Left renal pelvis (tissue), 4 donors: ENCODE measurements at places on chromosomes 6 and 20. TPM values are rescaled to one million over a fixed set of nuclear protein-coding genes. Genes with fewer than 3 reads are reported as not detected.

DNA sequence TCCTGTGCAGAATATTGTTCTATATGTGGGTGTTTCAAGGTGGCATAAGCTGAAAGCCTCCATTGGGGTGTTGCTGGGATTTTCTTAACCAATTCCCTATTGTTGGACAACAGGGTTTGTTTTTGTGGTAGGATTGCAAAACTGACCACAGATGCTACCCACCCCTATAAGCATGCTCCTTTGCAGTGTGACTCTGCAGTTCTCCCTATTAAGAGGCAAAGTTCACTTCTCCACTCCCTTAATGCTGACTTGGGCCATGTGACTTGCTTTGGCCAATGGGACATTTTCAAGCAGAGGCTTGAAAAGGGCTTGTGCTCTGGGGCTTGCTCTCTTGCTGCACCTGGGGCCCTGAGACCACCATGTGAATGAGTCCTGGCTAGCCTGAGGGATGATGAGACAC lies 8.5 kb upstream of the ANGPT4 start:
- DNase-seq: no peak

The MRAP2 gene
- polyA plus RNA-seq: 4.2 TPM

DNA sequence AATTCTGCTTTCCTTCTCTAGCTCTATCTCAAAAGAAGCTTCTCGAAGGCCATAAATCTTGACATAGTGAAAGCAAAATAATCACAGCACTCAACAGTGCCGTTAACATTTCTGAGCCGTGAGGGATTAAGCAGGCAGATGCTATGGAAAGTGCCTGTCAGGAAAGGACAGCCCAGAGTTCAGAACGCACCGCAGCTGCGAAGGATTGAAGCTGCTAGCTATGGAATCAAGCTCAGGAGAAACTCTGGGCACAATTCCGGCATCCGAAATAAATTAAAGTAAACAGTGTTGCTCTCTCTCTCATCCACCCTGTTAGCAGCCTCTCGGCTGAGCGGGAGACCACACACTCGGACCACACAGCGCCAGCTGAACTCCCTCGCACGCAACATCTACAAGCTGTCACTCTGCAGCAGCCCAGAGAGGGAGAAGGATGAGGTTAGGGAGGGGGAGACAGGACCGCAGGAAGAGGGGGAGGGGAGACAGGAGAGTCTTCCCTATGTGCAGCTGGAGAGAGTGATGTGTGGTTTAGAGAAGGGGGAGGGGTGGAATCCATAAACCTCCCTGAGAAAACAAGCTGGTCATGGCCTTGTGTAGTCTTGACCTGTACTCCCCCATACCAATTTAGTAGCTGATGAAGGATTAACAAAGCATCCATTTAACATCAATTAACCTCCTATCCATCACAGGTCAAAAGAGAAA lies 9.0 kb downstream of the EXOC2 start:
- DNase-seq: peak; percentile 78

GRCh38 chr6:40054186-40054585 lies 119.9 kb upstream of the MOCS1 start:
- no peak for DNase-seq

DNA sequence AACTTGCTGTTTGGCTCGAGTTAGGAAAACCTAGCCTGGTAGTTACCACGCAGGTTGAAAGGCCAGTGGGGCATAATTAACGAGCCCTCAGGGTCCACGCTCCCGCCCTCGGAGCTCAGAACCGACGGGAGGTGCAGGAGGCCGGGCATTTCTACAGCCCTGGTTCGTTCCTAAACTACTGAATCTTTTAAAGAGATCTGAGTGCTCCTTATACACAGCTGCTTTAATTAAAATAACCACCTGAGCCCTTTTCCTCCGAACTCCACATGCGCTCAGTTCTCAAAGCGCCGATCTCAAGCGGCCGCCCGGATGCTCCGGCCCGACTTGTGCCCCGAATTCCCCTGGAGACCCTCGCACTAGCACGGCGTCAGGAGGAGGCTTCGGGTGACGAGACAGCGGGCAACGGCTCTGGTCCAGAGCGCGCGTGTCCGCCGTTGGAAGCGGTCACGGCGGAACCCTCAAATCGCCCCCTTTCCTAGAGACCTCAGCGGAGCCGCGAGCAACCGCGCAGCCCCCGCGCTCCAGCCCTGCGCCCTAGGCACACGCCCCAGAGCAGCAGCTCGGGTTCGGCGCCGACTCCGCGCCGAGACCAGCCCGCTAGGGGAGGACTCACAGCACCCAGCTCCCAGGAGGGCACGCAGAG lies 397 bp downstream of the WDR27 start:
- no peak for DNase-seq

The AGPAT1 gene
- 84.4 TPM for polyA plus RNA-seq

GRCh38 chr6:70363741-70364493 lies 49.4 kb upstream of the FAM135A start:
- no peak for DNase-seq

GRCh38 chr6:105875974-105876640 lies 210.0 kb upstream of the PRDM1 start:
- no peak for DNase-seq

The CDKN1A gene
- polyA plus RNA-seq: 13.8 TPM
